ENCODE measurements at places on chromosomes 1 and 21.

DNA sequence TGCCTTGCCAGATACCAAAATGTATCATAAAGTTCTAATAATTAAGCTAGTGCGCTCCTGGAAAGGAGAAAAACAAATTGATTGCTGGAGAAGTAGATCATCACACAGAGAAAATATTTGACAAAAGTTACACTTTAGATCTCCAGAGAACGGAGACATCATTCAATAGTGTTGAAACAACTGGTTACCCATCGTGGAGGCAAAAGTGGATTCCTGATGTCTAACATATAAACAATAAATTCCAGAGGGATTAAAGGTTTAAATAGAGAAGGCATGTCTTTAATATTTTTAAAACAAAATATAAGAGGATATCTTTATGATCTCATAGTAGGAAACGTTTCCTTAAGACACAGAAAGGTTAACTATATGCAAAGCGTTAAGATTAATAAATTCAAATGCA is 41.0 kb downstream of the NRIP1 start:
- no peak for DNase-seq

DNA sequence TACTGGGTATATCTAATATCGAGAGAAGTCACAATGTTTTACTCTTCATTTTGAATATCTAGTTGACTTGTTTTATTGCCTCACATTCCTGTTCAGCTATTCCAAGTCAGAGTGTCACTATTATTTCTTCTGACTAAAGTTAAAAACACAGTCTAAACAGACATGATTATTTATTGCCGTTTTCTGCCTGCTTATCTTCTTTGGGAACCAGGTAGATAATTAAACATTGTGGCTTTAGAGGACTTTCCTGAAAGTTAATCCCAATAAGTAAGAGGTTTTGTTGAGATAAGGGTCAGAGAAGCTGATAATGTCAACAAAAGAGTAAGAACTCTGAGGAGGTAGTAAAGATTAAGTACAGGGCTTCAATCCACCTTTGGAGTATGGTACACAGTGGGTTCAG is 53.8 kb downstream of the PCNX2 start:
- DNase-seq = no peak

GRCh38 chr1:53190210-53190611 is 6.4 kb upstream of the CPT2 start:
- no peak for DNase-seq

GRCh38 chr1:30597711-30598110 is 125.7 kb downstream of the MATN1 start:
- no peak for DNase-seq

GRCh38 chr1:16235944-16236510 is 956 bp downstream of the CPLANE2 start:
- no peak for DNase-seq

GRCh38 chr21:18041012-18041411 is 203.6 kb upstream of the CHODL start:
- no peak for DNase-seq

- DNase-seq = no peak
These were observed 47.6 kb upstream of the PPP2R5A start for GRCh38 chr1:212237651-212238050.

GRCh38 chr1:152520561-152521090 is 6.3 kb downstream of the CRCT1 start:
- DNase-seq = no peak

DNA sequence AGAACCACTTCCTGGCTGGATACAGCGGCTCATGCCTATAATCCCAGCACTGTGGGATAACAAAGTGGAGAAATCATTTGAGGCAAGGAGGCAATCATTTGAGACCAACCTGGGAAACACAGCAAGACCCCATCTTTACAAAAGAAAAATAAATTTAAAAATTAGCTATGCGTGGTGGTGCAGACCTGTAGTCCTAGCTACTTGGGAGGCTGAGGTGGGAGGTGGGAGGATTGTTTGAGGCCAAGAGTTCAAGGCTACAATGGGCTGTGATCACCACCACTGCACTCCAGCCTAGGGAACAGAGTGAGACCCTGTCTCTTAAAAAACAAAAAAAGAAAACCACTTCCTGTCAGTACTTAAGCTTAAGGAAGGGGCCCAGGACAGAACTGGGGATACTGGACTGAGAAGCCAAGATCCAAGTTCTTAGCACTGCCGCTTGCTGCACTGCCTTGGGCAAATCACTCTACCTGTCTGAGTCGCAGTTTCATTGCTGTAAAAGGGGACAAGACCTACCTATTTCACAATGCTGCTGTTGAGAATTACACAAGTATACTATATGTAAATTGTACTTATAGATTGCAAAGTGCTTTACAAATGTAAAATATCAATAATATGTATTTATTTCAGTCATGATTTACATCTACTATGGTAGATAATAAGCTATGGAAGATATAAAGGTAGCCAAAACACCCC is 154.9 kb downstream of the RERE start:
- DNase-seq = no peak

DNA sequence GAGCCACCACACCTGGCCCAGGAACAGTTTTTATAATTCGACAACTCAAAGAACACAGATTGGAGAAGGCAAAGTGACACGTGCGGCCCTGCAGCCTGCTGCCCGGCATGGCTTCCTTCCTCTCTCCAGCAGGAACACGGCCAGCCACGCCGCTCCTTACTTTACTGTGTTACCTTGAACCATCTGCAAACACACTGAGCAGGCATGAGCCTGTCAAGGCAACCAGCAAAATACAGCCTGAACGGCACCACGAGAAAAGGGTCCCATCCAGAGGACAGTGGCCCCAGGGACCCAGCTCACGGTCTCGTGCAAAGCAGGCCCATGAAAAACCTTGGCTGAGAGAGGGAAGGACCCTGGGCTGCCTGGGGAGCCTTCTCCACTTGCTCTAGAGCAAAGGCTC is 38.8 kb downstream of the NPHP4 start:
- no peak for DNase-seq

DNA sequence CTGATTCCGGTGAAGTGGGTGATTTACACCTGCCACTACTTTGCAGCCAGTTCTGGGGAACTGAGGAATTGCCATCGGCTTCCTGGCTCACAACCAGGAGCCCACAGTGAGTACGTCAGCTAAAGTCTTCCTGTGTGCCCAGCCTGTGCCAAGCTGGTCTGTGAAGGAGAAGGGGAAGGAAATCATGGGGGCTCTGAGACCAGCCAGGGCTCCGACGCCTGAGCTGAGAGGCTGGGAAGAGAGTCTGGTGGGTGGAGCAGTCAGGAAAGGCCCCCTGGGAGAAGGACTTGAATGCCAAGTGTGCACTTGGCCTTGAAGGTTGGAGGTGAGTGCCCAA is 1.2 kb downstream of the LURAP1 start:
- no peak for DNase-seq

DNA sequence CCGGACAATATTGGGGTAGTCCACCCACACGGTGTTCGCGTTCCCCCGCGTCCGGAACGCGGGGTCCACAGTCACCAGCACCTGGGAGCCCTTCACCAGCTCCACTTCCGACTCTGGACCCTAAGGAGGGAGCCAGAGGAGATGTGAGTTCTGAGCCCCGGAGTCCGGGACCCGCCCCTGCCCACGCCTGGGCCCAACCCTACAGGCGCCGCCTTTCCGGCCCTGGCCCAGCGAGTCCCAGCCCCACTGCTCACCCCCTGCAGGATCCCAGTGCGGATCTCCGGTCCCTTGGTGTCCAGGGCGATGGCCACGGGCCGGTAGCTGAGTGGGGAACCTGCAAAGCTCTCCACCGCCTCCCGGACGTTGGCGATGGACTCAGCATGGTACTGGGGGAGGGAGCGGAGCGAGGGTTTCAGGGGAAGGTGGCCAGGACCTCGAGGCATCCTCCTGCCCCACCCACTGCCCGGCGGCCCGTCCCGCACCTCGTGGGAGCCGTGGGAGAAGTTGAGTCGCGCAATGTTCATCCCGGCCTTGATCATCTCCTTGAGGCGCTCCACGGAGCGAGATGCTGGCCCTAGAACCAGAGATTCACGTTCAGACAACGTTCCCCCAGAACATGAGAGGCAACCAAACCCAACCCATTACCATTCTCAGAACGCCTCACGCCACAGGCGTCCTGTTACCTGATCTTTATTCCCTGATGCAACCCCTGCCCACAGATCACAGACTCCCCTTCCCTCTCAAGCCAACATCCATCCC is 5.9 kb downstream of the PKLR start:
- no peak for DNase-seq

- DNase-seq = no peak
These were observed 94.4 kb downstream of the BARHL2 start for GRCh38 chr1:90622666-90623065.

All from lower lobe of right lung (tissue), 2 donors.